Activated CD4-positive, alpha-beta T cell treated with anti-CD3 and anti-CD28 coated beads for 4 hours (primary cell): ENCODE measurements at places on chromosomes 11 and 22.

GRCh38 chr11:111428113-111428876 lies 49.2 kb upstream of the POU2AF1 start:
- no peak for DNase-seq

GRCh38 chr11:102026217-102026616 lies 21.0 kb upstream of the CFAP300 start:
- no peak for DNase-seq

DNA sequence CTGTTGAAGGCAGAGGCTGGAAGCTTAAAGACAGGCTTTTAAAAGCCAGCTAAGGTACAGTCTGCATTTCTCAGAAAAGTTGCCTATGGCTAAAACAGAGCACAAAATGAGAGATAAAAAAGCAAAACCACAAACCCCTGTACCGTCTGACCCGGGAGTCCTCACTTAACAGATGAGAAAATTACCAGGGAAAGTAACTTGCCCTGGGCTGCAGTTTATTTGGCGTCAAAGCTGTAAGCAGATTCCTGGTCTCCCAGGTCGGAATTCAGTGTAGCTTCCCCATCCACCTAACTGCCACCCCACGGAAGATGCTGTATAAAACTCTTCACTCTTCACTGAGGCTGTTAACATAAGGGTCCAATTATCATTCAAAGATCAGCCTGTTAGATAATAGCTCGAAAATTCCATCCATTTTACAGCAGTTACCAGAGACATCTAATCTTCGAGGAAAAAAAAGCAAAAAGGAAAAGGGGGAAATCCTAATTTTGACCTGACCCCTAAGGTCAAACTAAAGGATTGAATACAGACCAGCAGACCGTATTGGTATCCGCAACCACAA lies 1.5 kb downstream of the TCF20 start:
- no peak for DNase-seq

GRCh38 chr11:61890529-61891330 lies 615 bp downstream of the FADS3 start:
- peak; percentile 12 for DNase-seq

GRCh38 chr11:120240866-120241265 lies 926 bp downstream of the POU2F3 start:
- no peak for DNase-seq

GRCh38 chr22:27134315-27134701 lies 476.9 kb downstream of the MIAT start:
- DNase-seq = no peak

DNA sequence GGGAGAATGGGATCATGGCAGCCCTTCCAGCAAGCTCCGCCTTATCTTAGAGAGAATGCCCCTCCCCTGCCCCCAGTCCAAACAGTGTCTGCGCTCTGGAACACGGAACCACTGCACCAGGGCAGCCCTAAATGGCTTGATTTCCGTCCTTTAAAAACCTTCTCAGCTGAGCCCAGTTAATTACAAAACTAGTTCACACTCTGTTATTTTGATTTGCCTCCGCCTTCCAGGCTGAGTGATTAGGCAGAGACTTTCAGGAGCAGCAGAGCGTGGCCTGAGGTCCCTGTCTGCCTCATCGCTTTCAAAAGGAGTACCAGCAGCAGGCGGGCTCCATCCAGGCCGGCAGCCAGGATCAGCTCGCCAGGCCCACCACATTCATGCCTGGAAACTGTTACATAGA lies 313.0 kb downstream of the BRD1 start:
- no peak for DNase-seq

DNA sequence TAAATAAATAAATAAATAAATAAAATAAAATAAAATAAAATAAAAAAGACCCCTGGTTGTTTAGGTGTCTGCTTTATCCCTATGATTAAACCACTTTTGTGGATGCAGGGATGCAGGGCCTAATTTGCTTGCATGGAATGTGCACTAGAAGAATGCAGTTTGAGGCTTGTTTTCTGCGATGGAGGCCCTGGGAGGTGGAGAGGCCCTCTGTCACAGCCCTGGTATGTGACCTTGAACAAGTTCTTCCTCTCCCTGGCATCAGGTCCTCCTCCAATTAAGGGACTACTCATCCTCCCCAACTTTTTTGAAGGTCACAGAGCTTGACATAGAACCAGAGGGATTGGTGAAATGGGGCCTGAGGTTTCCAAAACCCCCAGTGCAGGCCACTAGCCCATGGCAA lies 22.7 kb downstream of the KCNJ4 start:
- no peak for DNase-seq

- no peak for DNase-seq
Measured at GRCh38 chr11:11010624-11011127, 152.8 kb upstream of the ZBED5 start.

GRCh38 chr11:44003736-44004451 lies 43.9 kb upstream of the ACCSL start:
- DNase-seq = no peak

DNA sequence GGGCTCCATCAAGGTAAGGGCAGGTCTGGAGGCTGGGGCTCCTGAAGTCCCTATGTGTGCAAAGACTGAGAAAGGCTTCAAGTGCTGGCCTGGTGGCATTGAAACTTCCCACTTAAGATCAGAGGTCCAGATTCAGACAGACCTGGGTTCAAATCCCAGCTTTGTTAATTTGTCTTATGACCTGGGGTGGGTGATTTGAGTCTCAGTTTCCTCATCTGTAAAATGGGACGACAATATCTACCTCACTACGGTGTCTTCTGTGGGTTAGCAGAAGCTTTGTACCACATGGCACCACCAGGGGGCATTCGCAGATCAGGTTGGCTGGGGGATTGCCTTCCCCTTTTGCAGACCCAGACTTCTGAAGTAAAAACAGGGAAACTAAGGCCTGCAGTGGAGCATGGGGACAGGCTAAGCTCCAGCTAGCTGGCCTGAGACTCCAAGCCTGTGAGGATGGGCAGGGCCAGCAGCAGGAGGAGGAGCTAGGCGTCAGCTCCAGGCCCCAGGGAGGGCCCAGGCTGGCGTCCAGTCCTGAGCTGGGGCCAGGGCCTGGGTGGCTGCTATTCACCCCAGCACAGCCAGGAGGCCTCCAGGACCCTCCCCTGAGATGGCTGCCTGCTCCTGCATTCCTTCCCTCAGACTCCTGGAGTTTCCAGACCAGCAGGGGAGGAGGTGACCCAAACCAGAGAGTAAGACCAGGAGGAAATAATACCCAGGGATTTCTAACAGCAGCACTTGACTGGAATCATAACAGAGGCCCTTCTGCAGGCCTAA lies 1.5 kb downstream of the CASTOR1 start:
- peak; percentile 94 for DNase-seq
